ENCODE measurements at places on chromosomes 1 and 21.

DNA sequence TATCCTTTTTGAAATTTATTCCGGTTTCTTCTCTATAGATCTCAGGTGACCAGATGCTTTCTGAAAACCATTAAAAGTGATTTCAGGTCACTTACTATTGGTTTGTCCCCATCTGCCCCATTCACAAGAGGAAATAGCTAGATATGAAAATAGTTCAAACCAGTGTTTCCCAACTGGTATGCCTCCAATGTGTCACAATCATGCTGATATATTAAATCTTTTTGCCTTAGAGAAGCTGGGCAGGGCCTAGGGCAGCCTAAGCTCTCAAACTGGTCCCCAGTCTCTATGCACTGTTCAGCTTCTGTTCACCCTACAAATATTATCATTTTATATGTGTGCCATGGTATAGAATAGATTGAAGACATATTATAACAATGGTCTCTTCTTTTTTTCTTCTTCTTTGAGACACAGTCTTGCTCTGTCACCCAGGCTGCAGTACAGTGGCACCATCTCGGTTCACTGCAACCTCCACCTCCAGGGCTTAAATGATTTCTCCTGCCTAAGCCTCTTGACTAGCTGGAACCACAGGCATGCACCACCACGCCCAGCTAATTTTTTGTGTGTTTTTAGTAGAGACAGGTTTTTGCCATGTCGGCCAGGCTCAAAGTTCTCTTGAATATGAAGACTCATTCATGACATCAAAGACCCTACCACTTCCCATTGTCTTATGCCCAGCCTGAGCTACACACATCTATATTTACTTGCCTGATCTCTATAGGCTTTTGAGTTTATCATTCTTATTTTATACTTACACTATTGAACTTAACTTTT is 15.7 kb downstream of the PTPN22 start:
- no peak for DNase-seq

GRCh38 chr1:43763497-43763973 is 56.2 kb downstream of the ST3GAL3 start:
- peak; percentile 45 for DNase-seq

DNA sequence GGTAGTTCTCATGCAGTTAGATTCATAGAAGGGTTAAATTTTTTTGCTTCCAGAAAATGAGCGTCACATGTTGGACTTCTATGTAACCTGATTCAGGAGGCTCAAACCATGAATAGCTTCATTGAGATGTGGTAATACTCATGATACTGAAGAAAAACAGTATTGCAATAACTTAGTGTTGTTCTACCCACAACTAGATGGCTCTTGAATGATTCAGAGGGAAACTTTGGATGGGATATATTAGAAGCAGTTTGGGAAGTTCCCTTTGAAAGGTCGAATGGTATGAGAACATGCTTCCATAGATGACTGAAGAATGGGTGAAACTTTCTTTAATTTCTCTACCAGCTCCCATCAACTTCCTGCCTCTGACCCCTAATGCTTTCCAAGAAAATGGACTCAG is 211.7 kb upstream of the PTGFR start:
- no peak for DNase-seq

GRCh38 chr1:47742890-47743760 is 254.1 kb downstream of the TRABD2B start:
- no peak for DNase-seq

Measured in NCI-H1436 treated with DMSO at 0.1 percent for 48 hours (cell line).